ENCODE measurements at places on chromosomes 6 and 20. TPM values are rescaled to one million over a fixed set of nuclear protein-coding genes. Genes with fewer than 3 reads are reported as not detected.

GRCh38 chr6:21045135-21045700 lies 511.0 kb downstream of the CDKAL1 start:
- no peaks in the 10 kb centered on the region for H3K36me3 ChIP-seq
- H3K27ac ChIP-seq, result no peak overlapping the region
- no peak for DNase-seq
- H3K4me3 ChIP-seq, result no peak overlapping the region
- H3K4me1 ChIP-seq, result peaks cover 2% of the 10 kb centered on the region

GRCh38 chr20:64189530-64189966 lies 25.3 kb downstream of the MYT1 start:
- DNase-seq, result no peak
- peaks cover 20% of the 10 kb centered on the region for H3K4me1 ChIP-seq
- H3K4me3 ChIP-seq, result no peak overlapping the region
- H3K27ac ChIP-seq, result no peak overlapping the region
- peaks cover 11% of the 10 kb centered on the region for H3K27me3 ChIP-seq

- H3K27me3 ChIP-seq, result peaks cover under 1% of the 10 kb centered on the region
- no peak overlapping the region for H3K4me3 ChIP-seq
- no peaks in the 10 kb centered on the region for H3K36me3 ChIP-seq
- H3K4me1 ChIP-seq, result peaks cover 2% of the 10 kb centered on the region
Measured at GRCh38 chr20:53343448-53343847, 250.2 kb downstream of the ZNF217 start.

Gene EXOC2
- total RNA-seq, result 28.4 TPM
